ENCODE measurements at places on chromosomes 7 and 10.

DNA sequence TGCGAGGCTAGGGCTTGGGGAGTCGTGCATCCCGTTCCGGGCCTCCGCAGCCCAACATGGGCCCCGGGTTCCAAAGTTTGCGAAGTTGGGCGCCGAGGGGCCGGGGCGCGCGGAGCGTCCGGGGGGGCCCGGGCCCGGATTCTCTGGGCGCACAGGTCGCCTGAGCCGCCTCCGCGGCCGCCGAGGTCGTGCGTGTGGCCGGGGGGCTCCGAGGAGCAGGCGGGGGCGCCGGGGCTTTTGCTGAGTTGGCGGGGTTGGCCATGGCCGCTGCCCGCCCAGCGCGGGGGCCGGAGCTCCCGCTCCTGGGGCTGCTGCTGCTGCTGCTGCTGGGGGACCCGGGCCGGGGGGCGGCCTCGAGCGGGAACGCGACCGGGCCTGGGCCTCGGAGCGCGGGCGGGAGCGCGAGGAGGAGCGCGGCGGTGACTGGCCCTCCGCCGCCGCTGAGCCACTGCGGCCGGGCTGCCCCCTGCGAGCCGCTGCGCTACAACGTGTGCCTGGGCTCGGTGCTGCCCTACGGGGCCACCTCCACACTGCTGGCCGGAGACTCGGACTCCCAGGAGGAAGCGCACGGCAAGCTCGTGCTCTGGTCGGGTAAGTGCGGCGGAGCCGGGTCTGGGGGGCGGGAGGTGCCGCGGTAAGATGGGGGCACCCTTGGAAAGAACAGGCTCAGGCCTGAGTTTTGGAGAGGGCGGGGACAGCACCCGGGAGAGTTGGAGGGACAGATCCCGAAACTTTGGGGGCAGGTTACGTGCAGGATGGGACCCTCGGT lies 643 bp downstream of the SMO start:
- peak; percentile 57 for DNase-seq

DNA sequence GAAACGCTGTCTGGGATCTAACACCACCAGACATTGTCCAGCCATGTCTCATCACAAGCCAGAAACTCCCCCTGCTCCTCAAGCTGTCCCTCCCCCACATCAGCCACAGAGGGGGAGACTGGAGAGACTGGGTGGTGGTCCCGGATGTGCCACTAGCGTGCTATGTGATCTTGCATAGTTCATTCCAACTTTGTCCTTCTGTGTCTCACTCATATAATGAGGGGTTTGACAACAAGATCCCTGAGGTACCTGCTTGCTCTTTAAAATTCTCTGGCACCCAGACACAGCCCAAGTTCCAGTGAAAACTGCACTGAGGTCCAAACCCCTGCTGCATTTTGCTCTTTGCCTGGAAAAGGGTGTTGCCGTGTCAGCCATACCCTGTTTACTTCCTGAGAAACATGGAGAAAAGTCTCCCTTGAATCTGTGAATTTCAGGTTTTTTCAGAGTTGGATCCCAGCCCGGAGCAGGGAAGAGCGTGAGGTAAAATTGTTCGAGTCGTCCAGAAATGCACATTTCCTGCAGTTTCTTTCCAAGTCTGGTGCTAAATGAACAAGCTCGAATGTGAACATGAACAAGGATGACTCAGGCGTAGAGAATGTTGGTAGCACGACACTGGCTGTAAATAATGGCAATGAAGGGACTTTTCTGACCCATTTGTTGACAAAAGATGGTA lies 156.6 kb downstream of the CCDC3 start:
- DNase-seq: peak; percentile 82

DNA sequence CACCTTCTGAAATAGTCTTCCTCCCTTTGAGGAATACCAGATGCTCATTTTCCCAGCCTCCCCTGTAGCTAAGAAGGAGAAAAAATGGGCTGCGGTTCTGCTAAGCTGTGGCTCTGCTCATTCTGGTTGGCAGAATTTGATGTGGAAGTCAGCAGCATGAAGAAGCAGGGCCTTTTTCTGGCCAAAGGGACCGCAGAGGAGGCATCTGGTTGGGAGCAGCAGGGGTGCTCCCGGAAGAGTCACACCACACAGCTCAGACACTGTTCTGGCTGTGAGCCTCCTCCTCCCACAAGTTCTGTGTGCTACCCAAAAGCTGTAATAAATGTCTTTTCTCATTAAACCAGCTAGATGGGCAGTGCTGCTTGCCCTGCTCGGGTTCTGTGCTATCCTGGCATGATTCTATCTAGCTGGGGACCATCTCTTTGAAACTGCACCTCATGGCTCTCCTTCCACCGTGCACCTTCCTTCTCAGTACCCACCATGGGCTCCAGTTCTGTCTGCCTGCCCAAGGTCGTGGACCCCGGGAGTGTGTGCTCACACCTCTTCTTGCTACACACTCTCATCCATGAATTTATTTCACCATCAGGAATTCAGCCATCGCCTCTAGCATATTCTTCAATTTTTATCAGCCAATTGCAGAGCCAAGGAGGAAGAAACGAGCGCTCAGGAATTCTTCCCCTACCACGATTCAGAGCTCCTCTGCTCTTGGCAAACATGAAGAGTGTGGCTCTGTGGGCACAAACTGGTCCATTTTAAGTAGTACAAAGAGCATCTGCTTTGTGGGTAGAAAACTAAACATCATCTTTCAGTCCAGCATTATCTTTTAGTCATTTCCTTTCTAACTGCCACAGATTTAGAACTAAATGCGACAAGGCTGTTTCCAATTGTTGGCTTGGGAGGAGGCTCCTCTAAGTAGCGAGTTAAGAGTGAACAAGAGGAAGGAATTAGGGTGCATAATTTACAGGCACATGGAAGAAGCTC lies 76.9 kb downstream of the FAM171A1 start:
- no peak for DNase-seq

- peak; percentile 64 for DNase-seq
These were observed 41.8 kb downstream of the BLNK start for GRCh38 chr10:96229568-96230030.

DNA sequence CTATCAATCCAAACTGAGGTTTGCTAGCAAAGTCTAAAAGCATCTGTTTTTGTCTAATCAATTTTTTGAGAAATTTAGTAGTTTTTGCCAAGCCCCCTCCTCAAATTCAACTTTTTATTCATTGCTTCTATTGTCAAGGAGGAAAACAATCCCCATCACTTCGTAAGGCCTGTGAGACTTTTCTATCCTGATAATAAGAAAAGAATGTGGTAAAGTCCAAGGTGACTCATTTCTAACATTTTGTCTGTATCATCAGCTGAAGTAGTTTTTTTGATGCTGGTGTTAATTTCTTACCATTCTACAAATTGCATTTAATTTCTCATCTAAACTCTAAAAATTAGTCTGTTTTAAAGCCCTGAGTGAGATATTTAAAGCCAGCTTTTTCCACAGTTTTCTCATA lies 11.7 kb downstream of the ANK3 start:
- DNase-seq: peak; percentile 40

- DNase-seq: no peak
These were observed 36.7 kb upstream of the STK17A start for GRCh38 chr7:43546231-43546630.

DNA sequence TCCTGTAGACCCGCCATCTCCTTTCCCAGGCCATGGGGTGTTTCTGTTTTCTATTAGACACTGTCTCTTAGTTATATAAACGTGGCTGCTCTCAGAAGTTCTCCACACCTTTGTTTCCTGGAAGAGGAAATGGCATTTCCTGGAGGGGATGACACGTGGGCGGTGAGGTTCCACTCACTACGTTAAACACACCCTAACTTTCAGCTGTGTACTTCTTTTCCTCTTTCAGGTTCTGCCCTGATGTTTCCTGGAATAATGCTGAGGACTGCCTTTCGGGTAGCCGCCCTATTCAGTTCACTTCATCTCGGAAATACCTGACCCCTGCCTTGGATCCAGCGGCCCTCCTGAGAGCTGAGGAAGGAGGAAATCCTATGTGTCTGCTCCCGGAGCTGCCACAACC lies 3.4 kb upstream of the PRKCQ start:
- no peak for DNase-seq

DNA sequence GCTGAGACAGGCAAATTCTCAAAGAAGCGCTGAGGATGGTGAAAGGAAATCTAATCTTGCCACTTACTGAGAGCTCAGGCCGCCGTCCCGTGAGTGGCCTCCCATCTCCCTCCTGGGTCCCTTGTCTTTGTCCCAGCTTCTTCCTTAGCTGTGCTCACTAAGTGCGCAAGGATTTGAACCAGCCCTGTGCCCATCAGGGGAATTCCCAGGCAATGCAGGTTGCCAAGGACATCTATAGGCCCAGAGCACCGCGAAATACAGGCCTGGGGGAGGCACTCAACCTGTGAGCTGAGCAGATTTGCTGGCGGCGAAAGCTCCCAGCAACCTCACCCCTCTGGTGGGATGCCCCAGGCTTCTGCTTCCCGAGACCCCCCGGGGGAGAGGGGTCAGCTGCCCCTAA lies 64.8 kb downstream of the OAT start:
- no peak for DNase-seq

GRCh38 chr10:3391657-3392056 lies 219.1 kb upstream of the PITRM1 start:
- no peak for DNase-seq

- DNase-seq: no peak
These were observed 122.6 kb downstream of the ITIH5 start for GRCh38 chr10:7544203-7544602.

DNA sequence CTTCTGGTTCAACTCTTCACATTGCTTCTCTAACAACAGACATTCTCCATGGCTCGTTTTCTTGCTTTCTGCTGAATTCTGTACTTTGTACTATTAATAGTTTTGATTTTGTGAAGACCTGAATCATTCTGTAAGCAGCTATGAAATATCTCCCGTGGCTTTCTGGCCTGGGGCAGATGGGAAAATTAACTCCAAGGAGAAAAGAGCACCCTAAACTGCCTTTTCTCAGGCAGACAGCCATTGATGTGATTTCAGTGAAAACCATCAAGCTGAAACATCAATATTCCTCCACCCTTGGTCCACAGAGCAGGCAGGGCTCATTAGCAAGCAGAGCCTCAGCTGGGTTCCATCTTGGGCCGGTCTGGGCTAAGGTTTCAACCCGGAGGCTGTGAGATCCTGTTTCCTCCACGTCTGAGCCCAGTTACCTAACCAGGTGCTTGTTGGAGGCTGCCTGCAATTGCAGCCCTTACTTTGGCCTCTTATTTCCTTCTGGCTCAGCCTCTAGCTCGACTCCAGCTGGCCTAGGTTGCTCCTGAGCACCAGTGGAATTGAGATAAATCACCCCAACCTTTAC lies 21.1 kb upstream of the EZH2 start:
- DNase-seq: no peak

- DNase-seq: no peak
These were observed 4.2 kb downstream of the AHR start for GRCh38 chr7:17302575-17303142.

DNA sequence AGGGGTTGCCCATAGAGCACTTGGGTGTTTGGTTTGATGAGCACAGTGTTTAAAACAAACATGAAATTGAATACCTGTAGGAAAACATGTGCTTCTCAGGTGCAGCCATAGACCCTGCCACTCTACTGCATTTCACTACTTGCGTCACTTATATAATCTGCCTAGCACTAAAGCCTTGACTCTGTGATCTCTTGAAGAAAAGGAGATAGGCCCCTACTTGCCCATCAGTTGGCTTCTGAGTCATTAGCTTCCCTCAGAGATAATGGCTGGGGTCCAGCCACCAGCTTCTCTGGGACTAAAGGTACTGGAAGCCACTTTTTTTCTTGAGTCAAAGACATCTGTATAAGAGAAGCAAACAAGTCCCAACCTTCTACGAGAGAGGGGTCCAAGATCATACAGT lies 45.9 kb upstream of the BTRC start:
- no peak for DNase-seq

GRCh38 chr7:11450281-11450680 lies 381.7 kb downstream of the THSD7A start:
- no peak for DNase-seq

DNA sequence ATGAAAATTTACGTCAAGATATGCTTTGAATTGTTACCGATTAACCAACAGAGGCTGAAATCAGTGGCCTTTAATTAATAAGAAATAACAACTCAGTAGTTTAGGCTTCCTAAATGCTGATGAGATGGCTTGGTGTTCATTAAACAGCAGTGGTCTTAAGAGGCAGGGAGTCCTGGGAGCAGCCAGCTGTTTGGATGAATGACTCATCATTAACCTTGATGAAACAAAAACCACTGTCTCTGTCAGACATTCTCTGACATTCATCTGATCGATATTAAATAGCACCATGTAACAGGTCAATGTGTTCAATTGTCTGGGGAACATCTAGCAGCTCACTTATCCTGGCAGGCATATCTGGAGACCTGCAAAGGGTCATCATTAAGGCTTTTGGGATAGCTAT lies 234.2 kb upstream of the LRRN3 start:
- peak; percentile 7 for DNase-seq

DNA sequence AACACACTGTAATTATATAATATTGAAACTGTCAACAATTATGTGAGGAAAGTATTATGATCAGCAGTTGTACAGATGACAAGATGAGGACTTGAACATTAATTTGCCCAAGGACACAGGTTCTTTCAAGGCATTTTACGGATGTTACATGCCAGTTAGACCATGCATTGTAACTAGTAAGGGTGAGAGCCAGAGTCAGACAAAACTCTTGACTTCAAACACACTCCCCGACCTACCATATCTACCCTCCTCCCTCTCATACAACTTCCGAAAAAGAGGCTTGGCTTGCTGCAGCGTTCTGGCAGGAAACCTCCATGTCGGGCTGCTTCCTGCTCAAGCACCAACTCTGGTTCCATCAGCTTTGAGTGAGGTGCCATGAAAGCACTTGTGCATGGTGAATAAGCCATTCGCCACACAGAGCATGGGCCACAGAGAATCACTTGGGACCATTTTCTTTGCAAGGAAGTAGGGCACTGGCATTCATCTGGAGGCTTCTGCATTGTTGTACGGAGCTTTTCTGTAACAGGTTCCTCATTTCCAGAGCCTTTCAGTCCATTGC lies 53.2 kb downstream of the FOXI2 start:
- DNase-seq: no peak

DNA sequence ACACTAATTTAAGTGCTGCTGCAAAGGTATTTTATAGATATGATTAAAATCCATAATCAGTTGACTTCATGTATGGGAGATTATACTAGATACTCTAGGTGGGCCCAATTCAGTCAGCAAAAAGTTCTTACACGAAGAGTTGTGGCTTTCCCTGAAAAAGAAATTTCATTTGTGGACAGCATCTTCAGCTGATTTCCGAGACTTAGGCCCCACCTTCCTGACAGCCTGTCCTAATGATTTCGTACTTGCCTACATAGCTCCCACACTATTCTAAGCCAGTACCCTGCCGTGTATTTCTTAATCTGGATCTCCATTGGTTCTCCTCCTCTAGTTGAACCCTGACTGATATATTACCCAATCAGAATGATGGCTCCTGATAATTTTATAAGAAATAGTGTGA lies 297.9 kb downstream of the EXOC4 start:
- no peak for DNase-seq
